Left lung (tissue), 14 donors: ENCODE measurements at places on chromosomes 7 and 10. TPM values are rescaled to one million over a fixed set of nuclear protein-coding genes. Genes with fewer than 3 reads are reported as not detected.

PODXL gene
- 57.1 TPM for polyA plus RNA-seq

PRRT4 gene
- 2.3 TPM for polyA plus RNA-seq

AGAP4 gene
- polyA plus RNA-seq, result 34.6 TPM

NOS3 gene
- polyA plus RNA-seq, result 11.3 TPM

GRM8 gene
- polyA plus RNA-seq, result 0.26 TPM

PVRIG gene
- polyA plus RNA-seq, result 6.8 TPM

UTF1 gene
- not detected for polyA plus RNA-seq

IKZF1 gene
- polyA plus RNA-seq, result 1.9 TPM

NME8 gene
- not detected for polyA plus RNA-seq

DNMBP gene
- polyA plus RNA-seq, result 35.9 TPM

SORCS3 gene
- 0.07 TPM for polyA plus RNA-seq

NAT16 gene
- polyA plus RNA-seq, result 0.07 TPM

TMEM176A gene
- 5.1 TPM for polyA plus RNA-seq

LRMDA gene
- 18.7 TPM for polyA plus RNA-seq

NXPH1 gene
- not detected for polyA plus RNA-seq

PFKP gene
- polyA plus RNA-seq, result 11.4 TPM

UCMA gene
- polyA plus RNA-seq, result 0.34 TPM

FAM241B gene
- 7.3 TPM for polyA plus RNA-seq

PRKG1 gene
- polyA plus RNA-seq, result 15.6 TPM

EPHB4 gene
- 101 TPM for polyA plus RNA-seq

CYP3A4 gene
- polyA plus RNA-seq, result 0.31 TPM

CDH23 gene
- 3.1 TPM for polyA plus RNA-seq

NRP1 gene
- 148 TPM for polyA plus RNA-seq

MBLAC1 gene
- polyA plus RNA-seq, result 2.0 TPM

CHN2 gene
- polyA plus RNA-seq, result 3.7 TPM

COBL gene
- polyA plus RNA-seq, result 7.5 TPM

LIPA gene
- 60.8 TPM for polyA plus RNA-seq

SNCG gene
- polyA plus RNA-seq, result 5.0 TPM

HYAL4 gene
- polyA plus RNA-seq, result not detected

ADGRA1 gene
- 0.09 TPM for polyA plus RNA-seq

CDC14C gene
- 0.10 TPM for polyA plus RNA-seq

CYP2E1 gene
- 1.8 TPM for polyA plus RNA-seq

FAM20C gene
- 21.2 TPM for polyA plus RNA-seq

CYP2C19 gene
- polyA plus RNA-seq, result not detected

COL1A2 gene
- 1,324 TPM for polyA plus RNA-seq

AKR1C8 gene
- not detected for polyA plus RNA-seq

CXCL12 gene
- polyA plus RNA-seq, result 214 TPM

GPR26 gene
- not detected for polyA plus RNA-seq

BNIP3 gene
- polyA plus RNA-seq, result 55.3 TPM

PNLIPRP1 gene
- polyA plus RNA-seq, result 0.15 TPM

IFIT1B gene
- 0.48 TPM for polyA plus RNA-seq

IDI1 gene
- polyA plus RNA-seq, result 85.0 TPM

MYO3A gene
- 3.9 TPM for polyA plus RNA-seq
